ENCODE measurements at places on chromosomes 4 and X. TPM values are rescaled to one million over a fixed set of nuclear protein-coding genes. Genes with fewer than 3 reads are reported as not detected.

DNA sequence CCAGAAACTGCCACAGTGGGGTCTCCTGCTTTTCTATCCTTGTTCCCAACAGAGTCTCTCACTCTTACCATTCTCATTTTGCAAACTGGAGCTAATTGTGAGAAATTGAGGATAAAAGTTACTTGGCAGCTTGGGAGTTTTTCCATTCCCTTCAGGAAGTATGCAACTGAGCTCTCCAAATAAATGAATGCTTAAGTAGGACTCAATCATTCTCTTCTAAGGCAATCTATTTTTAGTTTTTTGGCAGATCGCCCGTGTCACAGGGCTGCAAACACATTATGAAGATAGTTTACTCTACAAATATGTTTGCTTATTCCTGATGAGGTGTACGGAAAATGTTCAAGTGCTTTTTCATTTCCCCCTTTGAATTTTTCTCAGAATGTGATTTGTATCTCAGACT, 5.3 kb downstream of the ASB11 start:
- no peak for DNase-seq

GRCh38 chr4:797066-797465, 28.9 kb downstream of the CPLX1 start:
- DNase-seq, result no peak

- no peak for DNase-seq
Observed at GRCh38 chrX:111260451-111260850, 9.8 kb downstream of the CAPN6 start.

DNA sequence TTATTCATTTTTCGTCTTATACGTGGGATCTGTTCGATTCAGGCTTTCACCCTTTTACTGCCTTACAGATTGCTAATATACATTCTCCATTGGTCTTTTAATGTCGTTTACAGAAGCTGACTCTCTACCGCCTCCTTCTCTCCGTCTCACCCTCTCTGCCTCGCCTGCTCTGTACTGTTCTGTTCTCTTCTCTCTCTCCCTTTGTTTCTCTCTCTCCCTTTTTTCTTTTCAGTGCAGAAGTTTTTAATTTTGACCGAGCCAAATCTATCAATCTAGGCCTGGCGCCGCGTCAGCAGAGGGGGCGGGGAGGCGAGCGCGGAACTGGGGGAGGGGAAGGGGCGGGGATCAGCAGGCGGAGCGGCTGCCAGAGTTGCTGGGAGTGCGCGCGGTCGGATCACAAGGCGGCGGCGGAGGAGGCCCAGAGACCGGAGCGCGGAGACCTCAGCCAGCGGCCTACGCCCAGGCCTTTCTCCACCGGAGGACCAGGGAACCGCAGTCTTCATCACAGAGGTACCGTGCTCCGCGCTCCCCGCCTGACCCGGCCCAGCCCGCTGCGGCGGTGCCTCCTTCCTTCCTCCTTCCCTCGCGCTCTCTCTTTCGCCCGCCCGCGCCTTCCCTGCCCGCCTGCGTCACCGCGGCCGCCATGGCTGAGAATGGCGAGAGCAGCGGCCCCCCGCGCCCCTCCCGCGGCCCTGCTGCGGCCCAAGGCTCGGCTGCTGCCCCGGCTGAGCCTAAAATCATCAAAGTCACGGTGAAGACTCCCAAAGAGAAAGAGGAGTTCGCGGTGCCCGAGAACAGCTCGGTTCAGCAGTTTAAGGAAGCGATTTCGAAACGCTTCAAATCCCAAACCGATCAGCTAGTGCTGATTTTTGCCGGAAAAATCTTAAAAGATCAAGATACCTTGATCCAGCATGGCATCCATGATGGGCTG, at the start of gene UBQLN2:
UBQLN2 (plus strand) TSS at position 397 of the 931 bp plus-strand sequence; CDS start at position 644, 247 bp downstream.
- peak; percentile 77 for DNase-seq

DNA sequence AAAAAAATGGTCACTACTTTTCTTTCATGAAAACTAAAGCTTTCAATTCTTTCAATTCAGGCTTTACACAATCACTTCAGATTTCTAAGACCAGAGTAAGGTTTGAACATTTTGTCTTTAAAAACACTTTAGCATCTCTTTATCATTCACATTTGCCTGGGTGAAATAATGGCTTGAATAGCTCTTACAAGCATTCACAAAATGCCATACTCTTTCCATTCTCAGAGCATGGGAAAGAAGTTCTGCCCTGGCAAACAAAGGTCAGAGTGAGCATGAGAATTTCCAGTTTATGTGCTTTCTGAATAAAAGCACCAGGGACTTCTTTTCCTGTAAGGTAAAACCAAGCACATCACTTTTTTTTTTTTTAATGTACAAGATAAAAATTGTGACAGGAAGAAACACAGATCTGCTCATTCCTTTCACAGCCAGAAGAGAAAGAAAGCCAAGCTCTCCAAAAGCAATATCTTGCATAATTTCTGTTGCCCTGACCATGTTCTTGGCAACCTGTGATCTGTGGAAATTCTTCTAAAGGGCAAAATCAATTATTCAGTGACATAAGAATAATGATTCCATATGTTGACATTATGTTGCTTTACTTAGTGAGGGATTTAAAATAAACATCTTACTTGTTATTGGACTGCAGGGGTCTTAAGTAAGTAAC, 64.8 kb downstream of the CD40LG start:
- DNase-seq, result no peak

DNA sequence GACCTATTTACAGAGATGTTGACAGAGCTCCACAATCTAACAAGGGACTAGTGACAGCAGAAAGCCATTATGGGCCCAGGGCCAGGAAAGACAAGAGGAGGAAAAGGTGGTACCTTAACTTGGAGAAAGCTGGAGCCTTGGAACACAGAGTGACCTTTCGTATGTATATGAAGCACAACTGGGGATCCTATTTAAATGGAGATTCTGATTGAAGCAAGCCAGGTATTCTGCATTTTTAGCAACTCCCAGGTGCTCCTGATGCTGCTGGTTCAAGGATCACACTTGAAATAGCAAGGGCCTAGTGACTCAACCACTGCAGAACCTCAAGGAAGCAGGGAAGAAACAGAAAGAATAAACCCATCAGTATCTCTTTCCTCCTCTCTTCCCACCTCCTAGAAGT, 99.4 kb downstream of the TMEM47 start:
- DNase-seq, result no peak

GRCh38 chr4:105755375-105755774, 46.8 kb downstream of the GSTCD start:
- DNase-seq, result no peak

FAM9C gene
- polyA plus RNA-seq, result 2.6 TPM

TMEM255A gene
- polyA plus RNA-seq, result 0.03 TPM

DNA sequence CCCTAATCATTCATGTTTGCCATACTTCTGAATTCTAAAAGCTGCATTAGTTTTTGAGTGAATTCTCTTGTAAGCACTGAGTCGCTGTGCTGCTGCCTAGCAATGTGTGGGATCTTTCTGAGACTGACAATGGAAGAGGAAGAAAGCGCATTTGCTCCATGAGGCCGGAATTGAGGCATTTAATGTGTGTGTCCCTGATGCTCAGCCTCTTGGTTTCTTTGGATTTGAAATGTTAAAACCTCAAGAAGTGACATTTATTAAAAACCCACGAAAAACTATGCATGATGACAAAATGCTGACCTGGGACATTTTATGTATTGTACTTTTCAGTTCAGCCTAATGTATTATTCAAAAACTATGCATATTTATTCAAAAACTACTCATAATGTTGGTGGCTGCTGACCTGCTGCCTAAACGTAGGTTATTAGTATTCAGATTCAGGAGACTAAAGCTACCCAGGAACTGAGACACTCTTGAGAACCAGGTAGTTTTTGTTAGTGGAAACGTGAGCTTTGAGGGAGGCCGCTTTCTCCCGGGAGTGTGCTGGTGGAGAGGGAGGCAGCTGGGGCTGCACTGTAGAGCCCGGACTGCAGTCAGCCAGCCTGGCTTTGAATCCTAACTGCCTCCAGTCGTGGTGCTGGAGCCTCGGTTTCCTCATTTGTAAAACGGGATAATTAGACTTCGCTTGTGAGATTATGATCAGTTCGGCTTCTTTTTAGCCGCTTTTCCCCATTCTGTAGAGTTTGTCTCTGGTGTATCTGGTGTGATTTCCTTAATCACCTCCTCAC, 11.3 kb downstream of the RGS12 start:
- peak; percentile 56 for DNase-seq

DNA sequence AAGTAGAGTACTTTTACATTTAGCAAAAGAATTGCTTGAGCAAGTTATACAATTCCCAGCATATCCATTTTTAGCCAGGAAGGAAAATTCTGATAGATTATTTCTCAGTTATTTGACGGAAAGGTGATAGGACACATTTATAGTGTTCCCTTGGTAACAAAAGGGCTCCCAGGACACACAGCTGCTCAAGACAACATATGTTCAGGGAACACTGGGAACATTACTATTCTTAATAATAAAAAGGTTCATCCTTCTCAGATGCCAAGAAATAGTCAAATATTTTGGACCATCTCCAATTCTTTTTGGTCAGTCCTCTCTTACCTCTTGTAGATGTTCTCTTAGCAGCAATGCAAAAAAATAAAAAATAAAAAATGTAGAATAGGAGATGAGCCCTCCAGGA, 66.8 kb upstream of the SMAD1 start:
- no peak for DNase-seq

GRCh38 chr4:8022767-8023695, 83.4 kb upstream of the AFAP1 start:
- DNase-seq, result no peak

ANXA3 gene
- 15.5 TPM for polyA plus RNA-seq
